CD4-positive, alpha-beta T cell treated with Interleukin-15 for 4 hours (primary cell): ENCODE measurements at places on chromosomes 6 and 20.

DNA sequence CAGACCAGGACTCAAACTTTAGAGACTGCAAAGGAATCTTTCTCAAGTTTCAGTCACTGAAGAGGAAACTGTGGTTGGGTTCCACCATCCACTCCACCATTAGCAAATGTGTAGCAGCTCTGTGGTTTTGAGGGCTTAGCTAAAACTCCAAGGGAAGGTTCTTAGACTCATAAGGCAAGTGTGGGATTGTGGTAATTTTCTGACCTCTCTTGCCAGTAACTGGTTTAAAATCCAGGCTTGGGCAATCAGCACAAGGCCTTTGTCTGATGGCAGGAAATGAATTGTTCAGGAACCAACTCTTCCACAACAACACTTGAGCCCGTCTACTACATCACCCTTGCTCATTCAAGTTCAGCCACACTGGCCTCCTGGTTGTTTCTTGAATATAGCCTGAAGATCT, 68.6 kb upstream of the FBXL4 start:
- DNase-seq, result no peak

GRCh38 chr20:33568378-33568777, 78.5 kb downstream of the CBFA2T2 start:
- DNase-seq, result no peak

DNA sequence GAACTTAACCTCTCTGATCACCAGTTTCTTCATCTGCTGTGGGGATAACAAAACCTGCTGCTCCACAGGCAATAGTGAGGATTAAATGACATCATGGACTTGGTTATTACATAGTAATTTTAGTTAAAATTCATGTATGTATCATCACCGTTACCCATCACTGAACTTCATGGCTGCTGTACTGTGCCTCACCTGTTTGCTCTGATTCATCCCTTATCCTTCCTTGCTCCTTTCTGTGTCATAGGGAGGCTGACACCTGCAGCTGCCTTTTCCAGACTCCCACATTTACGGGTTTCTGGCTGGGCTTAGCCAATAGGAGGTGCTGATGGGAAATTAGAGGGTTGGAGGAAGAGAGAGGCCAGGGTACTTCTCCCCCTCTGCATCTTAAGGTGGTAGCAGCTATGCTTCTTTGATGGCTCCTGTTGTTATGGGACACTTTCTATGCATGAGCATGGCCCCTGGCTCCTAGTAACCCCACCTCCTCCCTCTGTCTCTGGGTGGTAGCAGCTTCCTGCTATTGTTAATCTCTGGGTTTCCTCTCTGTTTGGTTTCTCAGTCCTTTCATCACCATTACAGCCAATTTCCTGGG, 332.1 kb downstream of the DHX35 start:
- DNase-seq, result no peak

GRCh38 chr20:50745634-50746137, 14.3 kb downstream of the PARD6B start:
- no peak for DNase-seq

DNA sequence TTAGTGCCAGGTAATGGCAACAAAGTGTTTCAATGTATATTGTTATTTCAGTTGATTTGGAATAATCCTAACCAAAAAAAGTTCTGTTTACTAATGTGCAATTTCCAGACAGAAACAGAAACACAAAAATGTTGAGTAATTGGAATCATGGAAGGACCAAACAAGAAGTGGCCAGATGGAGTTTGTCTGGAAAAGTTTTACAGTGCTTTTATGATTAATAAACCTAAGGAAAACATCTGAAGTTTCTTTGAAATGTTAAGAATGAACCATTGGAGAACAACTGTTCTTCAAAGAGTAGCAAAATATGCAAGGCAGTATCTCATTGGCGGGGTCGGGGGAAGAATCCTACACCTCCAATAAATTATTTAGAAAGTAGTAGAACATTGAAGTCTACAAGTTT, 19.0 kb upstream of the FILIP1 start:
- no peak for DNase-seq

DNA sequence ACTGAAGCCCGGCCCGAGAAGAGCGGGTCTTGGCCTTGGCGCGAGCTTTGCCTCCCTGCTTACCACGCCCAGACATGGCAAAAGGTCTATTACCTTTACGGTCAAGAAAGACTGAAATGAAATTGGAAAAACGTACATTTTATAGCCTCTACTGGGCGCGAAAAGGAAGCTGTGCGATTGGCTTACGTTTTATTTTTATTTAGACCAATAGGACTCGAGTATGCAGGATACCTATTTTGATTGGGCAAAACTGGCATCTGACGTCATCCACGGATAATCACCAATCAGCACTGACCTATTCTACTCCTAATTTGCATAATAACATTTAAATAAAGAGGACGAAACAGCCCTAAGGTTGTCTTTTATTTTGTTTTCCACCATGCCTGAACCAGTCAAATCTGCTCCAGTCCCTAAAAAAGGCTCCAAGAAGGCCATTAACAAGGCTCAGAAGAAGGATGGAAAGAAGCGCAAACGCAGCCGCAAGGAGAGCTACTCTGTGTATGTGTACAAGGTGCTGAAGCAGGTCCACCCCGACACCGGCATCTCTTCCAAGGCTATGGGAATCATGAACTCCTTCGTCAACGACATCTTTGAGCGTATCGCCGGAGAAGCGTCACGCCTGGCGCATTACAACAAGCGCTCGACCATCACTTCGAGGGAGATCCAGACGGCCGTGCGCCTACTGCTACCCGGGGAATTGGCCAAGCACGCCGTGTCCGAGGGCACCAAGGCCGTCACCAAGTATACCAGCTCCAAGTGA, 97.4 kb downstream of the OR2B2 start:
- peak; percentile 93 for DNase-seq

DNA sequence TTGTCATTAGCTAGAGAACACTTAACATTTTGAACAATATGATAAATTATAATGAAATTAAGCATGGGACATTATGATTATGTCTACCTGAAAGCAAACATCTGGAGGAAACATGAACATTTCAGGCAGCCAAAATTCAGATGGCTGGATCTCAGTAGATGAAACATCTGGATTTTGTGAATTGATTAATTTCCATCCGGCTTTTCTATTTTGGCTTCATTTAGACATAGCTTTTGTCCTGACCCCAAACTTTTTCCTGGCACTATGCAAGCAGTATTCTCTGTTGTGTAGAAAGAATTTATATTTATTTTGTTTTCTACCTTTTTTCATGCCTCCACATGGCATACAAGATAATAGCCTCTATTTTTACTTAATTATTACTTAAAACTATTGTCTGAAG, 186.3 kb downstream of the OGFRL1 start:
- no peak for DNase-seq

DNA sequence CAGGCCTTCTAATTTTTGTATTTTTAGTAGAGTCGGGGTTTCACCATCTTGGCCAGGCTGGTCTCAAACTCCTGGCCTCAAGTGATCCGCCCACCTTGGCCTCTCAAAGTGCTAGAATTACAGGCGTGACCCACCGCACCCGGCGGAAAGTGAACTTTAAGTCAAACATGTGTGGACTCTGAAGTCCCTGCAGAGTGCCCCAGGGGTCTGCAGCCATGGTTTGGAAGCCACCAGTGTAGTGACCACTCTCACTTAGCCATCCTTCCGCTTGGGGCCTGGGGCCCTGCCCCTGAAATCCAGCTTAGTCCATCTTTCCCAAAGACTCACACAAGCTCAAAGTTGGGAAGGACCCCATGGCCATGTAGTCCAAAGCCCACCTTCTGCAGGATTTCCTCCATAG, 164.5 kb downstream of the GRM4 start:
- no peak for DNase-seq

DNA sequence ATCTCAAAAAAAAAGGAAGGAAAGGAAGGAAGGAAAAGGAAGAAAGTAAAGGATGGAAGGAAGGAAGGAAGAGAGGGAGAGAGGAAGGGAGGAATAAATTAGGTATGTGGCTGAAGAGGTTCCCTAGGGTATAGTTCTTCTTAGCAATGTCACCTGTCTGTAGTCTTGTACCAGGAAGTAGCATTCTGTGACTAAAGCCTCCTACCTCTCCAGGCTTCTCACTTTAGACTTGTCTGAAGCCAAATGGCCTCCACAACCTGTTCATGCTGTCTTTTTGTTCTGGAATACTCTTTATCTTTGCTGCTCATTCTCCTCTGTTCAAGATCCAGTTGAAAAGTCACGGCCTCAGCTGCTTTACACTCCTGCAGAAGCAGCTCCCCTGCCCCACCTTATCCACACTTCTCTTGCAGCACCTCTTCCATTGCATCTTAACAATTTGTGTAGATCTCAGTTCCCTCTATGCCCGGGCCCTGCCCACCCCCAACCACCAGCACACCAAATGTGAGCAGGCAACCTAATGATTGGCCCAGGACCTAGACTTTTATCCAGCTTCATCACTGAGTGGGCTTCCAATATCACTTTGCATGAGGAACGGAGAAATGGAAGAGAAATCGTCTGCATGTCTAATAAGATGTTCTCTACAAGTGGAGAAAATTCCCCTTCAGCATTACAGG, 19.1 kb downstream of the GCNT2 start:
- DNase-seq, result no peak

DNA sequence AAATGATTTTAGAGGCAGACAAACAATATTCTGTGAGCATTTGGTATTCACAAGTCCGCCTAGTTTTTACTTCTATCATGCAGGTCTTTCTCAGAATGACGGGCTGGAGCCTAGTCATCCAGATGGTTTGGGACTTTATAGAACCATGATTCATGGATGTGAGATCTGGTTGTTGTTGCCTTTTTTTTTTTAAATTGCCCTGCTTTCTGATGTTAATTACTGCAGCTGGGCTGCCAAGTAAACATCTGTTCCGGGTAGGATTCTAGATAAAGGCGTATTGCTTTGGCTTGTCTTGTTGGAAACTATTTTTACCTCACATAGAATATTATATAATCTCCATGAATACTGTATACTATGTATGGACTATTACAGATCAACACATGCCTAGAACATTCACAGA, 58.1 kb downstream of the RNF217 start:
- no peak for DNase-seq

DNA sequence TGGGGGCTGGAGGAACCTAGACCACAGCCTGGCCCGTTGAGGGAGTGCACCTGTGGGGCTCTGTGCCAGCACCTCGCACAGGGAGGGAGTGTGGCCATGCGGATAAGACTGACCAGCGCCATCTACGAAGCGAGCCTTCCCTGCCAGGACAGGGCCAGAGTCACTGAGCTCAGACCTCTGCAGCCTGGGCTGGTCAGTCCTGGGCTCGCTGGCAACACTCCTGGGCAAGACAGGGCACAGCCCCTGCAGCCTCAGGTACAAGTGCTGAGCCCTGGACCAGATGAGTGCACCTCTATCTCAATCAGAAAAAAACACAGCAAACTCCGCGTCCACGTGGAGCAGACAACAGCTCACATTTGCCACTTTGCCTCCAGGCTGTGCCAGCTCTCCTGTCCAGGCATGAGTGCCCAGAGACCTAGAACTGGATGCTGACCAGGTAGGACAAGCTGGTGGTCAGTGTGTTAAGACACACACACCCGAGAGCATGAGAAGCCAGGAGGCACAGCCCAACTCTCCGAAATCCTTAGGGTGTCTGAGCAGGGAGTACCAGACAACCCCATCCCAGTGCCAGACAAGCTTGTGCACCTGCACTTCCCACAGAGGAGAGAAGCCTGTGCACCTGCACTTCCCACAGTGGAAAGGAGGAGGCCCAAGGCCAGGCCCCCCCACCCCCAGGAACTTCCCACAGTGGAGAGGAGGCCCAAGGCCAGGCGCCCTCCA, 4.9 kb downstream of the ARFRP1 start:
- no peak for DNase-seq
